Calu3 (cell line): ENCODE measurements at places on chromosomes 1 and 21. TPM values are rescaled to one million over a fixed set of nuclear protein-coding genes. Genes with fewer than 3 reads are reported as not detected.
A peak's percentile ranks its signal among the peaks of the same experiment; 100 is the strongest.

The SYCP1 gene
- not detected in 2 replicates for total RNA-seq

The FAM72D gene
- 8.2 and 10.3 TPM in 2 replicates for total RNA-seq

DNA sequence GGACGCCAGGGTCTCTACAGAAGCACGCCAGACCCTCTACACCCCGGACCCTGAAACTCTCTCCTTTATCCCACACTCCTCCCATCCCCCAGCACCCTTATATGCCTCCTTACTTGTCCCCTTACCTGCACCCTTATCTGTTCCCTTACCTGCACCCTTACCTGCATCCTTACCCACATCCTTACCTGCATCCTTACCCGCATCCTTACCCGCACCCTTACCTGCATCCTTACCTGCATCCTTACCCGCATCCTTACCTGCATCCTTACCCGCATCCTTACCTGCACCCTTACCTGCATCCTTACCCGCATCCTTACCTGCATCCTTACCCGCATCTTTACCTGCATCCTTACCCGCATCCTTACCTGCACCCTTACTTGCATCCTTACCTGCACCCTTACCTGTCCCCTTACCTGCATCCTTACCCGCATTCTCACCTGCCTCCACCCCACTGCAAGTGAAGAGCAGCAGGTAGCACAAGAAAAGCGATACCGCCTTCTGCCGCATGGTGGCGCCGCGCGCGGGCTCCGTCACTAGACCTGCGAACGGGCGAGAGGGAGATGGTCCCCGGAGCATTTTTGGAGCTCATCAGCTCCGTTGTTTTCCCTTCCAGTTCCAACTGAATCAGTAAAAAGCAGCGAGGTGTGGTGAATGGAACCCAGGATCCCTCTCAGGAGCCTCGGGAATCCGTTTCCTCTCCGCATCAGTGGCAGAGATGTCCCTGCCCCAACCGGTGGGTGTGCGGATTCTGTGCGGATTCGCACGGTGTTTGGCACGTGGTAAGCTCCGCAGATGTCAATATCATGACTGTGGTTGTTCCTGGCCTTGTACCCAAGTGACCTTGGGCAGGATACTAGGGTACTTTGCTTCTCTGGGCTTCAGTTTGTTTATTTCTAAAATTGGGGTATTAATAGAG lies 2.9 kb downstream of the IFI6 start:
- peak; percentile 83 for DNase-seq

The ADORA1 gene
- 1.5 and 1.7 TPM in 2 replicates for total RNA-seq

The TEDDM1 gene
- not detected in 2 replicates for total RNA-seq

- peak; percentile 3 for DNase-seq
Measured at GRCh38 chr1:118785246-118785645, 202.9 kb downstream of the TBX15 start.

DNA sequence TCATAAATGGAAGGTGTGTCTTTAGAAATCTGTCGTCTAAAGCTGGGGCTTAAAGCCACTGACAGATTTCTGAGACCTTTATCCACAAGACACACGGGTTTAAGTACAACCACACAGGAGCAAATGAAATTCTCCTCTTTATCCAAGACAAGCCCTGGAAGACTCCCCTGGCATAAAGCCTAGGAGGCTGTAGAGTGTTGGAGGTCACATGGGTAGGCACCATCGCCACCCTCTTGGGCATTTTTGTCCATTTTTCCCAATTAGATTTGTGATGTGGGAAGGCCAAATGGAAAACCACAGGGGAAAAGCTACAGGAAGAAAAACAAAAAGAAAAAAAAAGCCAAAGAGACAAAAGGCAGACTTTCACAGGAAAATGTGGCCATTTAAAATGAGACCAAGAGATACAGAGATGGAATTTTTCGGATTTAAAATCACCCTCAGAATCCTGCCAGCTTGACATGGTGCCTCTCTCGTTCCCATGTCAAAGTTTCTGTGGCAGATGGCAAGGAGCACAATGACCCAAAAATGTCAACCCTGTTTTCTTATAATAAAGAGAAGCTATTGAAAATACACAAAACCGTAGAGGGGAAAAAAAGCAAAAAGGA lies 91.9 kb downstream of the PLD5 start:
- DNase-seq: no peak

The C1orf105 gene
- not detected in 2 replicates for total RNA-seq

- no peak for DNase-seq
Measured at GRCh38 chr1:88333086-88333695, 350.9 kb upstream of the PKN2 start.

DNA sequence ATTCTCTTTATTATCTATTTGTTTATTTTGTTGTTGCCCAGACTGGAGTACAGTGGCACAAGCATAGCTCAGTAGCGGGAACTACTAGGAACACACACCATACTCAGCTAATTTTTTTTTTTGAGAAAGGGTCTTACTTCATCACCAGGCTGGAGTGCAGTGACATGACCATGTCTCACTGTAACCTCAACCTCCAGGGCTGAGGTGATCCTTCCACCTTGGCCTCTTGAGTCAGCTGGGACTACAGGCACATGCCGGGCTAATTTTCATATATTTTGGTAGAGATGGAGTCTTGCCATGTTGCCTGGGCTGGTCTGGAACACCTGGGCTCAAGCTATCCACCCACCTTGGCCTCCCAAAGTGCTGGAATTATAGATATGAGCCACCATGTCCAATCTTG lies 5.3 kb upstream of the TXNIP start:
- DNase-seq: no peak

GRCh38 chr1:53341961-53342707 lies 14.3 kb upstream of the LRP8 start:
- no peak for DNase-seq

- DNase-seq: no peak
Measured at GRCh38 chr1:171172471-171172870, 12.6 kb upstream of the FMO2 start.

The RASSF5 gene
- total RNA-seq: 6.1 and 6.5 TPM in 2 replicates

The KRTAP13-2 gene
- not detected in 2 replicates for total RNA-seq

The KLF17 gene
- not detected in 2 replicates for total RNA-seq

DNA sequence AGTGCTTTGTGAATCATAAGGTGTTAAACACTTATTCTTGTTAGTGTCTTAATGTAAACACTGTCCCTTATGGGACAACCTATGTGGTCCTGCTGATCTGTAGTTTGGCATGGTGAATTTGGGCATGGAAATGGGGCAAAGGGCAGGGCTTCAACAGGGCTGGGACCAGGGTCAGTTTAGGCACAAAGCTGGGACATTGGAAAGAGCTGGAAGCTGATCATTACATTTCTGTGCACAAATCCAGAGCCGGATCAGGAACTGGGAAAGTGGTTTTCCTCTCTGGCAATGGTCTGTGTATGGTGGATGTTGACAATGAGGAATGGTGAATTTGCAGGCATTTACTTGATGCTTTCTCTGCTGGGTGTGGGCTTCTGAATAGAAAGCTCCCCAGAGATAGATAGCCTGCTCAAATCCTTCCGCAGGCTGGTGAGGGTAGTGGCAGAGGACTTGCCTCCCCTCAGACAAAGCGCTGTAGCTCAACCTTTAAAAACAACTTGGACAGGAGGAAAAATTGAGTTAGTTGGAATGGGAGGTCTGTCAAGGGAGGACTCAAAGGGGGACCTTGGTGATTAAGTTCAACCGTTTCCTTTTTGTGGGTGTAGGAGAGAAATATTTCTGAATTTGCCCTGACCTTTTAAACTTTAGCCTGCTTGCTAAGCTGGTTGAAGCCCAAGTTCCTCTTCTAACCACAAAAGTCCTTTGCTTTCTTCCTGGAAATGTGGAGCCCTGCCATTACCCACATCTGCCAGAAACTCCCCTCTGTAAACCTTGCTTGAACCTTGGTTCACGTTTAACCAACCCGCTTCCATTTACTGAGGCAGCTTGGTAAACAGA lies 35.3 kb downstream of the HLX start:
- no peak for DNase-seq

DNA sequence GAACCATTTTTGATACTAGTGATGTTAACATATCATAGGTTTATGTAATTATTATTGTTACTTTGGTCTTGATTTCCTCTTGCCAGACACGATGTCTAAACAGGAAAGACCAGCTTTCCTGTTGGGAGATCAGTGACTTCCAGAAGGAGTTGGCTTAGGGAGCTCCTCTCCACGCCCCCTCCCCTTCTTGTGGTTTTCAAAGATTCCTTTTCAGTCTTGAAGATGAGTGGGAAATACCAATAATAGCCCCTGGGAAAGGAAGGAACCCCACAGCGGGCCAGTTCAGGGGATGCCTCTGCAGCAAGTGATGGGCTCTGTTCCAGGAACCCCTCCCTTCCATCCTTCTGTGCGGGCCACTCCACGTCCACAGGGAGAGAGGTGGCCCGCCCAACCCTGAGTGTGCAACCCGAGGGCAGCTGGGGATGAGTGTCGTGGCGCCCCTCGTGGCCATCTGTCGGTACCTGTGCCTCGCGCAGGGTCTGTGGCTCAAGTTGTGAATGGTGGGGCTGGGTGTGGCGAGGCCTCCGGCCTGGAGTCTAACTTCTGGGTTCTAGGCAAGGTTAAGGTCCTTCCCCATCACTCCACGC lies 65.7 kb downstream of the TLR5 start:
- no peak for DNase-seq

DNA sequence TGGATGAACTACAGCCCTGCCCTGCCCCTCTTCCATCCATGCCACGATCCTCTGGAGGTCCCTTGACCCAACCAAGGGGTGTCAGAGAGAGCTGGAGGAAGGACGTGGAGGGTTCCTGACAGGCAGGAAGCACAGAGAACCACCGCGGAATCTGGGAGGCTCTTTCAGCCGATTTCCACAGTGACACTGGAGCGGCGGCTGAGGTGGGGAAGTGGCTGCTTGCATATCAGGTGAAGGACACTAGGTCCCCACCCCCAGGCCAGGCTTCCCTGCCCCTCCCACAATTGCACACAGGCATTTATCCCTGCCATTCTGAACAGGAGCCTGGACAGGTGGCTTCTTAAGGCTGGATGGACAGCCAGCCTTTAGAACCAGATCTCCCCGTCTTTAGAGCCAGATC lies 17.5 kb downstream of the LRRC71 start:
- no peak for DNase-seq

- DNase-seq: no peak
Measured at GRCh38 chr21:38925923-38926322, 120.2 kb downstream of the ETS2 start.

GRCh38 chr1:75879985-75880384 lies 52.2 kb downstream of the ASB17 start:
- DNase-seq: no peak

DNA sequence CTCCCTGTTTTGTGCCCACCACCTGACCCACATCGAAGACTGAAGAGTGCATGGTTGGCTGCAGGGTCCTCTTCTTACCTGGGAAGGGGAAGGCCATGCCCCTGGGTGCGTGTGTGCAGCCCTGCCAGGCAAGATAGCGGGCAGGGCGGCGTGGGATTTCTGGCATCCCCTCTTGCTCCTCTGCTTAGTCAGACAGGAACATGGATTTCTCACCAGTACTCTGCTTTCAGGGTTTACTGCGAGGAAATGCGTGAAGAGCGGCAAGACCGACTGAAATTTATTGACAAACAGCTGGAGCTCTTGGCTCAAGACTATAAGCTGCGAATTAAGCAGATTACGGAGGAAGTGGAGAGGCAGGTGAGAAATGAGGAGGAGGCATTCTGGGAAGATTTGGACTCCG lies 15.5 kb upstream of the MIIP start:
- no peak for DNase-seq

- DNase-seq: no peak
Measured at GRCh38 chr1:237570530-237570929, 320.2 kb downstream of the ZP4 start.

DNA sequence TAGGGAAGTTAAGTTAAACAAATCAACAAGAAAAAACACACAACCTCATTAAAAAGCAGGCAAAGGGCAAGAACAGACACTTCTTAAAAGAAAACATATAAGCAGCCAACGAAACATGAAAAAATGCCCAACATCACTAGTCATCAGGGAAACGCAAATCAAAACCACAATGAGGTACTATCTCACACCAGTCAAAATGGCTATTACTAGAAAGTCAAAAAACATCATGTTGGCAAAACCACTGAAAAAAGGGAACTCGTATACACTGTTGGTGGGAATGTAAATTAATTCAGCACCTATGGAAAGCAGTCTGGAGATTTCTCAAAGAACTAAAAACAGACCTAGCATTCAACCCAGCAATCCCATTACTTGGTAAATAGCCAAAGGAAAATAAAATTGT lies 51.1 kb downstream of the HSF2BP start:
- DNase-seq: no peak

GRCh38 chr1:109482791-109483671 lies 674 bp upstream of the ATXN7L2 start:
- no peak for DNase-seq

The SFN gene
- 74.5 and 103 TPM in 2 replicates for total RNA-seq

The PLPPR4 gene
- total RNA-seq: 0.12 TPM in 1 of 2 replicates, not detected in the other

DNA sequence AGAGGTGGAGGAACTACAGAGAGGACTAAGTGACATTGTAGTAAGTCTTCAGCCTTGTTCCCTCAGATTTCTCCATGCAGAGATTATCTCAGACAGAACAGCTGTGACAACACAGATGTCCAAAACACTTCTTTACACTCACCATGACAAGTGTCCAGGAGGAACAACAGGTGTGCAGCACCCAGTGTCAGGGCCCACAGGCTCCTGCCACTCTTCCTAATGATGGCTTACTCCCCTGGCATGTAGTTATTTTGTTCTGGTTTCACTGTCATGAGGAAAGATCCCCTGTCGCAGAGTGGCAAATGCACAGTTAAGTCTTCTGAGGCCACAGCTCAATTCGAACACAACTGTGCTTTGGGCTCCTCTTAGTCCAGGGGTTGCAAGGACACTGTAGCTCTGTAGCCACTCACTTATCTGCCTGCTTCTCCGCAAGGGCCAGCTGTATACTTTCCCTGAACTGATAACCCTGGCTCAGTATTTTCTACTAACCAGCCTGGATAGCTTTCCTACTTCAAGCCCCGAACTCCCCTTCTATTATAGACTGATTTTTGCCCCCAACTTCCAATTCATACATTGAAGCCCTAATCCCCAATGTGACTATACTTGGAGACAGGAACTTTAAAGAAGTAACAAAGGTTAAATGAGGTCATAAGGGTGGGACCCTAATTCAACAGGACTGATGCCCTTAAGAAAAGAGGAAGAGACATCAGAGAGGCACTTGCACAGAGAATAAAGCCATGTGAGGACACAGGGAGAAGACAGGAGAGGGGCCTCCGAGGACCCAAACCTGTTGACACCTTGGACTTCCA lies 11.1 kb downstream of the PDZK1 start:
- no peak for DNase-seq
